ENCODE measurements at places on chromosomes 5 and 9.

DNA sequence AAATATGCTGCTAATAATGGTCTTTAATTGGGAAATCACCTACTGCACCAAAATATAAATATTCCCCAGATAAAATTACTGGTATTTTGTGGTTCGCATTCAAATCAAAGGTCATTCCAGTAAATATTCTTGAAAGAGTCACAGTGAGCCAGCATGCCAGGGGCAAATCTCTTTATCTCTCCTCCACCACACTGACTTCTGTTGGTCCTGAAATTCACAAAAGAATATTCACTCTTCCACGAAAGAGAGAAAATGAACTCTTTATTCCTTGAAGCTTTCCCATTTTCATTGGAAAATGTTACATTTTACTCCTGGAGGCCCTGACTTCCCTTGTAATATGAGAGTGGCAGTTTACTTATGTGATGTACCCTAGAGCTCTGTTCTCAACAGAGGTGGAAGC, 39.7 kb downstream of the ZNF366 start:
- no peak for DNase-seq

- DNase-seq, result peak; percentile 28
Observed at GRCh38 chr5:35852084-35852734, 4.5 kb upstream of the IL7R start.

DNA sequence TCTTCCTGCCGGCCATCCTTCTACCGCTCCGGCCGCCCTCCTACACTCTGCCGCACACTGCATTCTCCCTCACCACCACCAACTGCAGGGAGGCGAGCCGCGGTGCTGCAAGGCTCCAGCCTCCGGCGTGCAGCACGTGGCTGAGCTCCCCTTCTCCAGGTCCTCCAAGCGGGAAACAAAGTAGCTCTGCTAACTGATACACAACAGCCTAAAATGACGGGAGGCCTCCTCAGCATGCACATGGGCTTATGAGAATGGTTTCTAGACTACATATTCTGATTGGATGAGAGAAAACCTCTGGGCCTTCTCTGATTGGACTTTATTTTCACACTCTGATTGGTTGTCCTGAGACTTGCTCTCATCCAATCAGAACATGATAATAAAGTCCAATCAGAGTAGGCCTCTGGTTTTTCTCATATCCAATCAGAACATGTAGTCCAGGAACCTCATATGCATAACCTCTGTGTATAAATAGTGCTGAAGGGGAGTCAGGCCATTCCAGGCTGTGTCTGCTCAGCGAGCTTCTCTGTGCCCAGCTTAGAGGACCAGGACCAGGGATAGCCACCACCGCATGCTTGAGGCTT, 27.0 kb upstream of the ZNF354B start:
- DNase-seq, result no peak

GRCh38 chr5:95620870-95621838, 1.3 kb downstream of the GPR150 start:
- DNase-seq, result peak; percentile 51

- DNase-seq, result no peak
Observed at GRCh38 chr5:77172713-77173328, 37.7 kb upstream of the PDE8B start.

DNA sequence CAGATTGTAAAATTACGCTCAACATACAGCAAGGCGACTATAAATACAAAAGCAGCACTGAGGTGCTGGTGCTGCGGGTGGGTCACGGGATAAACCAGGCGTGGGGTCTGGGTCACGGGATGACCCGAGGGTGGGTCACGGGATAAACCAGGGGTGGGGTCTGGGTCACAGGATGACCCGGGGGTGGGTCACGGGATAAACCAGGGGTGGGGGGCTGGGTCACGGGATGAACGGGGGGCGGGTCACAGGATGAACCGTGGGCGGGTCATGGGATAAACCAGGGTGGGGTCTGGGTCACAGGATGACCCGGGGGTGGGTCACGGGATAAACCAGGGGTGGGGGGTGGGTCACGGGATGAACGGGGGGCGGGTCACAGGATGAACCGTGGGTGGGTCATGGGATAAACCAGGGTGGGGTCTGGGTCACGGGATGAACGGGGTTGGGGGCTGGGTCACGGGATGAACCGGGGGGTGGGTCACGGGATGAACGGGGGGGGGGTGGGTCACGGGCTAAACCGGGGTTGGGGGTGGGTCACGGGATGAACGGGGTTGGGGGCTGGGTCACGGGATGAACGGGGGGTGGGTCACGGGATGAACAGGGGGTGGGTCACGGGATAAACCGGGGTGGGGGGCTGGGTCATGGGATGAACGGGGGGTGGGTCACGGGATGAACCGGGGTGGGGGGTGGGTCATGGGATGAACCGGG, 30.2 kb upstream of the SLC9A3 start:
- no peak for DNase-seq

DNA sequence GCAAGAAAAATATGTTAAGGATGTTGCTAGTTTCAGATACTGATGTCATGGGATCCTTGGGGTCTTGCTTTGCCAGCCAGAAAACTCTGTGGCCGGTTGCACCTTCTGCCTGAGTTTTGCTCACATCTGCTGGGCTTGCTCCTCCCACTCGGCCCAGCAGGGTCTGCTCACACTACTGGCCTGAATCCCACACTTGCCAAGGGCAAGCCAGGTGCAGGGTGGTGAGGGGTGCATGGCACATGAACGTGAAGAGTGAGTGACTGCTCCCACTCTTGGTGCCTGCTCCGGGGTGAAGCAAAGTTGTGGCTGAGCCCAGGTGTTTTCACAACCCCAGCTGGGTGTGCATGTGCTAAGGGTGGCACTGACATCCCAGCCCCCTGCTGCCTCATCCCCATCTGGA, 83.1 kb upstream of the STARD4 start:
- no peak for DNase-seq

GRCh38 chr9:121185178-121185745, 16.4 kb downstream of the RAB14 start:
- no peak for DNase-seq

DNA sequence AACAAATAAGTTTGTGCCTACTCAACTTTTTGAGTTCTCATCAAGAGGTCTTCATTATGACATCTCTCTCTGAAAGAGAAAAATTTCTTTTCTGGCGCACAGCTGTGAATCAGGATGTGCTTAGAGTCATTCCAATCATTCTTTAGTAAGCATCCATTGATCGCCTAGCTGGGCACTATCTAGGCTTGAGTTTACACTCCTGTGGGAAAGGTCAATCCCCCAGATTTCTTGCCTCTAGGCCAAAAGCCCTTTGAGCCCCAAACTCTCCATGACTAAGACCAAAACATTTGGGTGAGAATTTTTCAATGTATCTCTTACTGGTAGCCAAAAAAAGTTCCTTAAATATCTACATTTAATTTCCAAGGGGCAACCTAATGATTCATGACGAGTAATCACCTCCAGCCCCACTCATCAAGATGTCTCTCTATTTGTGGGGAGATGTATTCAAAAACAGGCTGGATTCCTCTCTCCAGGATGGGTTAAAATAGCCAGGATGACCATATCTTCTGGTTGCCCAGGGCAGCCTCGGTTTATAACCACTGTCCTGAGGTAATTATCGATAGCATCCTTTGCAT, 101.7 kb downstream of the GNA14 start:
- no peak for DNase-seq

DNA sequence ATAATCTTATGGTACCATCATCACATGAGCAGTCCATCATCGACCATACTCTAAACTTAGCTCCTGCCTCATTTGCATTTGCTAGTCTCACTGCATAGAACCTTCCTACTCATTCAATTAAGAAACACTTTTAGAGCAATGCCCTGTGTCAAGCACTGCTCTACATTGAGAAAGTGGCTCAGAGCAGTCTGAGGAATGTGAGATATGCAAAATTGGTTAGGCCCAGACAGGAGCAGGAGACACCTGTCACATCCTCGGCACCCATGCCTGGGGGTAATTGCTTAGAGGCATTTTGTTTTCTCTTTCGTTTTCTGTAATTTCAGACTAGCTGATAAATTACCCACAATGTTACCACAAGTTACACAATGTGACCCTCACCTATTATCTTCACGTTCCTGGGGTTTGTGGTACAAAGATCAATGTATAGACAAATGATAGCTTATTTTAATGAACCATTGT, 4.9 kb upstream of the RARS1 start:
- DNase-seq, result no peak

- no peak for DNase-seq
Observed at GRCh38 chr5:74460694-74461093, 179.8 kb downstream of the ENC1 start.

DNA sequence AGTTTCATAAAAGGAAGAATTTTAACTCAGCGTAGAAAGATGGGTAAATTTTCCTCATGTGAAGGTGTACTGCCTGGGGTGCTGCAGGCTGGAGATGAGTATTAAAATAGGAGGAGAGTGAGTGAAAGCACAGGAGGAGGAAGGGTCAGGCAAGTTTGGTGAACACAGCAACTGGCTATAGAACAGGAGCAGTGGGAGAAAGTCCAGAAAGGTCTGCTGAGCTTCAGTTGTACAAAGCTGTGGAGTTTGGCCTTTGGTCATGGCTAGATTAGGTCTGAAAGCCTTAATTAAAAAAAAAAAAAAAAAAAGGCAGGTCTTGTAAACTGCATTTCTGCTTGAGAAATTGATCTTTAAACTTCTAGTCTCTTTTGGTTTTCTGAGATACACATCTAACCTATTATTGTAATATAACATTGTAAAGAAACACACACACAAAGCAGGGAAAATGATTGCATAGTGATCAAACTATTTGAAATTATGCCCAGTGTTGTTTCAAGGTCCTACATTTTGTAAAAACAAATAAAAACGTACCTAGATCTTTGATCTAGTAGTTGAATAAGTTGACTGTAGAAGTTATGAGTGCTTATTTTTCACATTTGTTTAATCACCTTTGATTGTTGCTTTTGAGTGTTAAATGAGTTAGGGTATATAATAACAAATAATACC, 43.6 kb downstream of the MAP3K1 start:
- no peak for DNase-seq

DNA sequence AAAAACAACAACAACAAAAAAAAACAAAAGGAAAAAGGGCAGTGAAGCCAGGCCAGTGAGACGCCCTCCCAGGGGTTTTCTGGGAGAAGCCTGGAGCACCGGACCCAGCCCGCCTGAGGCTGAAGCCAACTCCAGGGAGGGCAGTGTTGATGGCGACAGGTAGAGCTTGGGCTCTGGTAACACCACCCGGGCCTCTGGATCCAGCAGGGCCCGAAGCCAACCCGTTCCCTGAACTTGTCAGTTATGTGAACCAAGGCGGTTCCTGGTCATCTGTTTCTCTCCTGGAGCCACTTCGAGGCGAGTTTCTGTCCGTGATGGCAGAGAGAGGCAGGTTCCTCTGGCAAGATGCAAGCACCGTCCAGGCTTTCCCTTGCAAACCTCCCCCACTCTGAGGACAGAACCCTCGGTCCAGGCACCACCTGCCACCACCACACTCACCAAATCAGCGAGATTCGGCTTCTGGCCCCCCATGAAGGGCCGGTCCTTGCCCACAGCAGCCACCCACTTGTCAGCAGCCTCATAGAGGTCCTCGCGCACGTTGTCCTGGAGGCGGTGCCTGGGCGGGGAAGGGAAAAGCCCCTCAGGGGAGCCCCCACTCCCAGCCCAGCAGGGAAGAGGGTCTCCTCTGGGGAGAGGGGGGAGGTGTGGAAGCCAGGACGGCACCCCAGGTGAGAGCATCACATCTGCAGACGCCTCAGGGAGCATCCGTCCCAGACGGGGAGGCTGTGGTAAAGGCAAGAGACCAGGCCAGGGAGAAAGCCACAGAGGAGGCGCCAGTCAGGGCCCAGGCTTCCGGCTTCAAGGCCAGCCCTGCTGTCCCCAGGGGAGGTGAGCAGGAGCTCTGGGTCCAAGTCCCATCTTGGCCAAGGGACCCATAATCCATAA, 5.4 kb downstream of the PTGES2 start:
- no peak for DNase-seq

GRCh38 chr9:93268551-93269314, 84.8 kb downstream of the WNK2 start:
- peak; percentile 35 for DNase-seq

DNA sequence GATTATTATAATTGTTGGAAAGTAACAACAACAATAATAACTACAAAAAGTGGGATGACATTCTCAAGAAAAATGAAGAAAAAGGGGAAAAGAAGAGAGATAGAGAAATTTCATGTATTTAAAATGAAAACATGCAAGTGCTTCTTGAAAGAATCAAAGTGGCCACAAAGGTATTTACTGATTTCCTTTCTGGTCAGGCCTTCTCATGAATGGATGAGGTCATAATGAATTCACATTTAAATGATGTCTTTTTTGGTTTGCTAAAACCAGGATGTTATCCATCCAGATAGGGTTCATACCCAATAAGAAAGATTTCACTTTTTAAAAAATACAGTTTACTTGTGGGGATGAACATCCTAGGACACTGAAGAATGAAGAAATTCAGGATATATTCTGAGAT, 446.4 kb upstream of the PTGER4 start:
- DNase-seq, result no peak

- peak; percentile 73 for DNase-seq
Observed at GRCh38 chr5:177362610-177363507, 5.1 kb downstream of the RGS14 start.

DNA sequence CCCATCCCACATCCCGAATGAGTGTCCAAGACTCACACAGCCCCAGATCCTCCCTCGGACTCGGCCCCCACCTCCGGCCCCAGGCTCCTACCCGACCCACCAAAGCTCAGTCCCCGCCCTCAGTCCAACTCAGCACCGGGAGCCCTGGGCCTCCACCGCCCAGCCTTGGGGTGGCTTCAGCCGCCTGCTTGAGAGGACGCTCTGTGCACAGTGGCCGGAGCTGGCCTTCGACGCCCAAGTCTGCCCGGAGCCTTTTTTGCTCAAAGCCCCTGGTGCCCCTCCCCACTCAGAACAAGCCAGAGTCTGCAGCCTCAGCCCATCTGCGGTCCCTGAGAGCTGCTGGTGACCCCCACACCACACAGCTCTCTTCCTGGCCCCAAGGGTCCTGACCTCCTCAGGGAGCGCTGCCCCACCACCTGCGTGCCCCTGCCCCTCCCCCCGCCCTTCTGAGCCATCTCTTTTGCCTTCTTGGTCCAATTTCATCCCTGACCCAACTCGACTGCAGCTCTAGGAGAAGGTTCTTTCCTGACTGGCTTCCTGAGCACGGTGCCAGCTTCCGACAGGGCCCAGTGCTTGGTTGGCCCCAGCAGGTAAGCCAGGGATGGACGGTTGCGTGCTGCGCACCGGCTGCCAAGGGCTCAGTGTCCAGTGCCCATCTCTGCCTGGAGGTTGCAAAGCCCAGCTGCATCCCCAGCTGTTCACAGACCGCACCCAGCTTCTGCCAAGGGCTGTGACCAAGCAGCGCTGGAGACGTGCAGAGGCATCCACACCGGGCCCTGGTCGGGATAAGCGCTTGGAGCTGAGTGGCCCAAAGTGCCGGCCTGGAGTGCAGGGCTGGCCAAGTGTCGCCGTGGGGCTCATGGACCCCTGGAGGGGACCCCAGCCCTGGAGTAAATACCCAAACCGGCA, 27.7 kb upstream of the NSMF start:
- DNase-seq, result no peak

- no peak for DNase-seq
Observed at GRCh38 chr9:117464941-117465616, 50.2 kb upstream of the ASTN2 start.

GRCh38 chr5:96569332-96569731, 92.8 kb upstream of the CAST start:
- no peak for DNase-seq

GRCh38 chr5:57386958-57387357, 95.7 kb downstream of the ACTBL2 start:
- no peak for DNase-seq

Data from stimulated activated CD4-positive, alpha-beta T cell treated with anti-CD3 and anti-CD28 coated beads, Interleukin-4, amount 100 ng/mL, for 1 hour (primary cell).